ENCODE measurements at places on chromosomes 7 and 10. TPM values are rescaled to one million over a fixed set of nuclear protein-coding genes. Genes with fewer than 3 reads are reported as not detected.

The HTR7 gene
- total RNA-seq = not detected

The VWDE gene
- 4.8 TPM for total RNA-seq

The LGI1 gene
- total RNA-seq = not detected

The BAMBI gene
- total RNA-seq = 0.31 TPM

The HECTD2 gene
- 2.2 TPM for total RNA-seq

The ZNF775 gene
- 6.4 TPM for total RNA-seq

The LRGUK gene
- total RNA-seq = 0.17 TPM

The FAM25C gene
- total RNA-seq = not detected

The SAMD9 gene
- total RNA-seq = 65.4 TPM

The TMEM229A gene
- not detected for total RNA-seq

The CYP2C19 gene
- total RNA-seq = not detected

The AKR1D1 gene
- total RNA-seq = not detected

The EVX1 gene
- not detected for total RNA-seq

The LRIT1 gene
- not detected for total RNA-seq

The SUN3 gene
- not detected for total RNA-seq

The FAM25A gene
- not detected for total RNA-seq

The PNLIPRP1 gene
- not detected for total RNA-seq

The SPDYE8 gene
- total RNA-seq = not detected

The FBXL13 gene
- total RNA-seq = 0.65 TPM

The NPY gene
- total RNA-seq = not detected

The CDNF gene
- total RNA-seq = 1.0 TPM

The NUTM2A gene
- 0.11 TPM for total RNA-seq

The LRRC18 gene
- not detected for total RNA-seq

The CDC14C gene
- not detected for total RNA-seq

The TDRD1 gene
- 0.20 TPM for total RNA-seq

The PAX2 gene
- not detected for total RNA-seq

The NCAPG2 gene
- total RNA-seq = 123 TPM

The CHST15 gene
- 0.60 TPM for total RNA-seq

The LRRD1 gene
- total RNA-seq = not detected

The RSPH10B2 gene
- total RNA-seq = 1.0 TPM

The PKD2L1 gene
- total RNA-seq = not detected

The SPDYE2 gene
- total RNA-seq = 0.28 TPM

The GNAI1 gene
- 0.17 TPM for total RNA-seq

The OR2A12 gene
- not detected for total RNA-seq

All from activated naive CD8-positive, alpha-beta T cell treated with anti-CD3 and anti-CD28 coated beads, Interleukin-2, amount 10 ng/mL, durations not matched to agents 7 days and 5 days (primary cell).